ENCODE measurements at places on chromosomes 3 and 15.

- DNase-seq, result no peak
Observed at GRCh38 chr15:37053166-37053565, 47.2 kb downstream of the MEIS2 start.

DNA sequence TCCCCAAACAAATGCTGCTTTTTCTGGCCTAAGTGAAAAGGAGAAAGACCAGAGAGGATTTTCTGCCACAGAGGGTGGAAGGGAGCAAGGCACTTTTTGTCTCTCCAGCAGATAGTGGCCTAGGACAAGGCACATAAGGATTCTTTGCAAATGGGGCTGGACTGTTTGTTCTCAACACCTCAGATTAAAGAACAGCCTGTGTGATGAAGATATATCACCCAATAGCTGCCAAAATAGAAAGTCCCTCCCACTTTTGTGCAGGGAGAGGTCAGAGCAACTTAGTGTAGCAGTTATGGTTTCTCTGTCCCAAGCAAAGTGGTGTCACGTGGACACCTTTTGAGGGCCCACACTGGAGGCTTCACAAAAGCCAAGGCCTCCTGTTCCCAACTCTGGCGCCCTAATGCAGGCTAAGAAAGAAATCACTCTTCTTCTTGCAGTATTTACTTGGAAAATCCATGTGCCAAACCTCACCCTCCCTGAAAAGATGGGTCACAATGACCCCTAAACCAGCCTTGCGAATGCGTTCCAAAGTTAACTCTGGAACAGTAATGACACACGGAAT is 84.9 kb downstream of the LRIG1 start:
- no peak for DNase-seq

DNA sequence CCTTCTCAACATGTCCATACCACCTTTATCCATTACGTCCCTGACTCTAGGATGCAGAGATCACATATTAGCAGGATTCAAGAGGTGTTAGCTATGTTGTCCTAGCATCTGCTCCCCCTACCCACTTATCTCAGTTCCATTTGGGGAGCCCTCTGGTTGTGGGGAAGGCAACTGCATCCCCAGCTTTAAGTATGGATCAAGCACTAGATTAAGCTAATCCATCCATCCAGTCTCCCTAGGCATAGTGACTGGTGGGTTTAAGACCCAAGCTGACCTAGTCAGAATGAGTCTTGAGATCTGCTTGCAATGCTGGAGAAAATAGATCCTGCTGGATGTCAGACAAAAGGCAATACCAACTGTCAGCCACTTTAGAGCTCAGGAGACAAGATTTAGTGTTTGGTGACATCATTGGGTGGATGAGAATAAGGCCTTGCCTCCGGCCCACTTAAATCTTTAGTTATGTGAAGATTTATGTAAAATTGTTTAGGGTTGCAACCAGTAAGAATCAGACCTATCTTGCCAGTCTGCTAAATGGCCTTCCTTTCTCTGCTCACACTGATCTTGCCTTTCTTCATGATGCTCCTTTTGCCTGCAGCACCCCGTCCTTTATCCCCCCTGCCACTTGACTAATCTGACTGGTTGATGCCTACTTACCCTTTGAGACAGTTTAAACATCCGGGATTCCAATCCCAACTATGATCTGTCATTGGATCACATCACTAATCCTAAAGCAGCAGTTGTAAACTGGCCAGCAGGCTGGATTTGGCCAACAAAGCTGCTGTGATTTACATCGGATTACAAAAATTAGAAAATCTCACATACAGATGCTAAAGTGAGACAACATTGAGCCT is 2.1 kb upstream of the ISY1 start:
- DNase-seq, result no peak

DNA sequence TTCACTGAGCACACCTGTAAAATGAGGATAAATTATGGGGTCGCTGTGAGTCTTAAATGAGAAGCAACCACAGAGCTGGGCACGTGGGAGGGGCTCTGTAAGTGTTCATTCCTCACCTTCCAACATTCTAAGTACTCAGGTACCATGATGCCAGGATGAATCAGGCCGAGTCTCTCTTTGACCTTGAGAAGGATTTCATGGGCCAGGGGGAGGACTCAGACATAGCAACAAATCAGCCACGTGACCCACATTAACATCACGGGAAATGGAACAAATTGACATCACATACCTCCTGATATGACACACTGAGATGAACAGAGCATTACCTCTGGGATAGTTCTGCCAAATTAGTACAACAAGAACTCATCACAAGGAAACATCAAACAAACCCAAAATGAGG is 35.2 kb upstream of the USP3 start:
- no peak for DNase-seq

DNA sequence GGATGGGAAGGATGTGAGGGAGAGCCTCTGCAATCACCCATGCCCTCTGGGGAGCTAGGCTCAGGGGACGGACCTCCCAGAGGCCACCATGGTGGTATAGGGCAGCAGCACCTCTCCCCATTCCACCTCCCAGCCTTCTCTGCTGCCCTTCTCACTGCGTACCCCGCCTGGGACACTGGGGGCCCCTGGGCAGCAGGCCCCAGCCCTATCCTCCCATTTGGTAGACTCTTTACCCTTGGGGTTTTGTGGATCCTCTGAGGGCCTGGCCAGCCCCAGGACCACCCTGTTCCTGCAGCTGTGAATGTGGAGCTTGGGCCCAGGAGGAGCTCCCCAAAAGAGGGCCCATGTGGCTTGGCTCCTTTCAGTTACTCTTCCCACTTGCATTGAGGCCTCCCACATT is 131.9 kb downstream of the DNAJB8 start:
- DNase-seq, result no peak

- no peak for DNase-seq
Observed at GRCh38 chr3:120498556-120499346, 48.0 kb upstream of the FSTL1 start.

- DNase-seq, result peak; percentile 92
Observed at GRCh38 chr15:38652998-38653397, 88.4 kb upstream of the RASGRP1 start.

GRCh38 chr15:81301815-81302399 is 22.0 kb downstream of the STARD5 start:
- DNase-seq, result no peak

- no peak for DNase-seq
Observed at GRCh38 chr3:50122071-50122470, 33.1 kb upstream of the SEMA3F start.

DNA sequence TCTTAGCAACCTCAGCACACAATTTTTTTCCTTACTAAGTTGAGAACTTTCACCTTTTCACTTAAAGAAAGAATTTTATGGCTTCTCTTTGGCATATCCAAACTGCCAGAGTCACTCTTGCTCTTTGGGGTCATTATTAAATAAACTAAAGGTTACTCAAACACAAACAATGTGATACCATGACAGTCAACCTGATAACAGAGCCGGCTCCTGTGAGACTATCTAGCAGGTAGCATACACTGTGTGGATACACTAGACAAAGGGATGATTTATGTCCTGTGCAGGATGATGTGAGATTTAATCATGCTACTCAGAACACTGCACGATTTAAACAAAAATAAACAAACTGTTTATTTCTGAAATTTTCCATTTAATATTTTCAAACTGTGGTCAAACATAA is 35.6 kb downstream of the LRRFIP2 start:
- no peak for DNase-seq

- no peak for DNase-seq
Observed at GRCh38 chr15:60003243-60004008, 685 bp upstream of the FOXB1 start.

DNA sequence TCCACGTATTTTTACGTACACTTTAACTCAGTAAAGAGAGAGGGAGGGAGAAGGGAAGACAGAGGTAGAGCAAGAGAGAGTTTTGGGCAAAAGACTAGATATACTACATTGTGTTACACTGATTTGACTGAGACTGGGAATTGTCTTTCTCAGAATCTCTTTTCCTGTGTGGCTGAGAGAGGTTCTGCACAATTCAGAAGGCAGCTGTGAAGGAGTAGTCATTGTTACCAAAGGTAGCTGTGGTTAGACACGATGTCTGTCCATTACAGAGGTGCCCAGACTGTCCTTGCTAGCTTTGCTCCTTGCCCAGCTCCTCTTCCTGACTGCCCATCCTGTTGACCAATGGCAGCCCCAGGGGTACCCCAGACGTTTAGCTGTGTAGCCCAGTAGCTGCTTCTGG is 577.5 kb upstream of the CBLB start:
- no peak for DNase-seq

DNA sequence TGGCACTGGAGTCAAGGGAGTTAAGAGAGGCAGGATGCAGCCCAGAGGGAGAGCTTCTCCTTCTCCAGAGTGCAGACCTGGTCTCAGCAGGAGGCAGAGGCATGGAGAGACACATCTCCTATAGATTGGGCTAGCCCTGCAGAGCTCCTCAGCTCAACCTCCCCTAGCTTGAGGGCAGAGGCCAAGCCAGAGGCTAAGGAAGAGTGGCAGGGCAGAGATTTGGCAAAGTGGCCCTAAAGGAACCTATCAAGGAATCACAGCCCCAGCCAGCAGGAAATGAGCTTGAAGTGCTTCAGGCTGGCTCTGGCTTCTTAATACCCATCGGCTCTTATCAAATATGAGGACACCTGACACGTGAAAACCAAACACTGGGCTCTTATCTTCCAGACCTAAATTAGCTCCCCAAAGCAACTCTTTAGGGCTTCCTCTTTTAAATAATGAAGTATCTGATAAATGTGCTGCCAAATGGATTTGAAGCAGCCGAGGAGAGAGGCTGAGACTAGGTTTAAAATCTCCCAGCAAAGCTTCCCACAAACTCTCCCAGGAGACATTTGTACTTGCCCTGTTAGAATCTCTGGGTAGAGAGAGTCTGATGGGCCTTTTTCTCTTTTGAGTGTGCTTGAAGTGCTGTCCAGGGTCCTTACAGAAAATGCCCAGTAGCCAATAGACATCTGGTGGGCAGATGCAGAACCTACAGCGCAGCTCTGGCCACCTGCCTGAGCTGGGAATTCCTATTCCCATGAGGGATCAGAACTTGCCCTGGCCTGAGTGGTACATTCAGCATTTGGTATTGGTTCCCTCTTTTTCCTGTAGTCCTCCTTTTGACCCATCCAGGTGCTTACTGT is 271.4 kb downstream of the CLSTN2 start:
- no peak for DNase-seq

DNA sequence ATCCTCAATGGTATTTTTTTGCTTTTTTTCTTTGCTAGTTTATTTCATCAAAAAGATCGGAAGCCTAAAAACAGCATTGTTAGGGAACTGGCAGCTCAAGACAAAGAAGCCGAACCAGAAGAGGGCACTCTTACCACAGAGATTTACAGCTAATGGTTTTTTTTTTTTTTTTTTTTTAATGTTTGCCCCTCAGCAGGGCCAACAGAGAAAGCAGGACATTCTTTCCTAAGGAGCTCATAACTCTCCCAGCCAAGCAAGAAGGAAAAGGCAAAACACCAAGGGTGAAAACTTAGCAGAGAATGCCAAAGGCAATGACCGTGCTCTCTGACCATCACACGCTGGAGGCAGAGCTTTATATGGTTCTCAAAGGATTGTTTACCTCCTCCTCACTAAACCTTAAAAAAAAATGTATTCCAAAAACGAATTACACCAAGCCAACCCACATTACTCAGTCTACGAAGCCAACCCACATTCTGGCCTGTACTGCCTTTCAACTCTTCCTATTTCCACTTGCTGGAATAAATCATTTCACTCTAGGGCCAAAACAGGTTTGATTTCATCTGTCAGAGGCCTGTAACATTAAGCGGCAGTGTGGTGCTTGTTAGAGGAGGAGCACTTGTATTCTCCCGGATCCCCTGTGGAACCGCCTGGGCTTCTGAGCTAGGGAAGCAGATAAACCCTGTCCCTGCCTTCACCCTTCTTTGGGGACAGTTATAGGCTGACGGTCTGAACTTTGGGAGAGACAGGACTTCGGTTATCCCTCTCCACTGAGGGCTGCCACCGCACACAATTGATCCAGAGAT is 35.6 kb upstream of the GYG1 start:
- DNase-seq, result no peak

DNA sequence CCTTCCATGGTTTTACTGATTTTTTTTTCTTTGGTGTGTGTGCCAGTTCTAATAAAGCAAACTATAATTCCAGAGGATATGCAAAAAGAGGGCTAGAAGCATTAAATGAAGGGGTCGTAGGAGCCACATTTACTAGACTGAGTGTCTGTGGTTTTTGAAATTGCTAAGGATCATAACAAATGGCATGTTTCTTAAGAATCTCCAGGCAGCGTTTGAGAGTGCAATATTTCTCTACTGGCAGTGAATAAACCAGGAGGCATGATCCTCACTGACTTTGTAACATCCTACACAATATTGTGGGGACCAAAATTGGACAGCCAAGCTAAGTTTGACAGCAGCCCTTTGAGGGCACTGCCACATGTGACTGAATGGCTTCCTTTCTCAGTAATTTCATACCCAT is 115.9 kb upstream of the CCNL1 start:
- DNase-seq, result no peak

GRCh38 chr3:191387441-191388077 is 57.2 kb upstream of the UTS2B start:
- no peak for DNase-seq

- DNase-seq, result no peak
Observed at GRCh38 chr3:58609990-58610389, 32.8 kb upstream of the FAM107A start.

DNA sequence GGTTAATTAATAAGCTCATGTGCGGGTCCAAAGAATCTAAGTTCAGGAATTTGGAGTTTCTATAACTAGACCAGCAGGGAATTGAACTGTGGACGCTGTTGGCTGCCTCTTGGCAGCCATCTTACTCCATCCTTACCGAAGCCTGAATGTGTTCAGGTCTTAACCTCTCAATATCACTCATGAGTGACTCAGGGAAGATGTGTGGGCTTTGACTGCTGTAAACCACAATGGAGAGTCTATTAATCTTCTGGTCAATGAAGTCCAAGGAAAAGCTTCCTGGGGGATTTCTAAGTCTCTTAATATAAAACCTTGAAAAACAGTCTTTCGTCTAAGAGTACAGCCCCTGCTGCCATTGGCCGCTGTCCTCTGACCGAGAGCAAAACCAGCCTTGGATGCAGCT is 46.7 kb upstream of the OXTR start:
- DNase-seq, result no peak

GRCh38 chr15:78641102-78641748 is at the start of gene CHRNB4:
Gene CHRNB4, minus strand, starts transcription at chr15:78641210. Its CDS starts 77 bp downstream, at chr15:78641133.
- DNase-seq, result no peak

DNA sequence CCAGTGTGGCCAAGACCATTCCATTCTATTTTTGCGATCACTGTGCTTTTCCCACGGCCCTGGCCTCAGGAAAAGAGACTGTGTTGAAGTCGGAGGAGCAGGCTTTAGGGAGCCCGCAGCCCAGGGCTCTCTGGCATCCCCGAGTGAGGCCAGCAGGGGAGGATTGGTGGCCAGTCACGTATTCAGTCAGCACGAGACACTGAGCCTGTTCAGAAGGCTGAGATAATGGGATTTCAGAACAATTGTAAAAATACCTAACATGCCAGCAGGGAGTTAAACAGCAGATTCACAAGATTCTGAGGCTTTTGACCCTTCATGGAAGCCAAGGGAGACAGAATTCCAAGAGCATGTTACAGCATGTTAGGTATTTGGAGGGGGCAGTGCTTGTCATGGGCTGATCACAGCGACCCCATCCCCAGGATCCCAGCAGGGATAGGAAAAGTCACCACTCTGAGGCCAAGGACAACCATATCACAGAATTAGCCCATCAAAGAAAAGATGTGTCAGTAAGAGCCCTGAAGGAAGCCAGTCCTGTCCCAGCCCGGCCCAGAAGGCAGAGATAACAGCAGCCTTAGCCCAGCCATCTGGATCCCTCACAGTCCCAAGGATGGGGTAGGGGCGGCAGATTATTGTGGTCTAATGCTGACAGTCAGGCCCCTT is 40.6 kb downstream of the AMOTL2 start:
- no peak for DNase-seq

- DNase-seq, result no peak
Observed at GRCh38 chr3:129611446-129611800, 4.9 kb upstream of the PLXND1 start.

- no peak for DNase-seq
Observed at GRCh38 chr3:97935842-97936241, 36.4 kb downstream of the RIOX2 start.
